ENCODE measurements at places on chromosomes 1 and 21.

DNA sequence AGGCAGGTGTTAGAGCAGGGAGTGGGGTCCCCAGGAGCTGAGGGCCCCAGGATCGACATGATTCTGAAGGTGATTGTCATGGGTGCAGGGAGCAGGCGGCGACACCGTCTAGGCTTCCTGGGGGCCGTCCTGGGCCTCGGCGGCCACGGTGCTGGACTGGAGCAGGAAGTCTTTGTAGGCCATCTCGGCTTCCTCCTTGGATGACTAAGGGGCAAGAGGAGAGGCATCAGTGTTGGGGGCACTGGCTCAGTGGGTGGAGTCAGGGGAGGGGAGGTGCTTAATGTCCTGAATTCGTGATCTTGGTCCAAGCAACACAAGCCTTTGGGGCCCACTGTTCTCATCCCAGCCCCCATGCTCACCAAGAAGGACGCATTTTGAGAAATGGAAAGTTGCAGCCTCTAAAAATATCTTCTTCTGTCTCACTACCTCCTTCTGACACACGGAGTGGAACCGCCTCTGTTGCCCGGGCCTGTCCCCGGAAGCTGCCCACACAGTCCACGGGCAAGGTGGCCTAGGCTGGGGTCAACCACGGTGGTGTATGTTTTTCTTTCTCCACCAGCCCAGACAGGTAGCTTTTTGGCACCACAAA lies 8.6 kb upstream of the FCMR start:
- no peak for DNase-seq

DNA sequence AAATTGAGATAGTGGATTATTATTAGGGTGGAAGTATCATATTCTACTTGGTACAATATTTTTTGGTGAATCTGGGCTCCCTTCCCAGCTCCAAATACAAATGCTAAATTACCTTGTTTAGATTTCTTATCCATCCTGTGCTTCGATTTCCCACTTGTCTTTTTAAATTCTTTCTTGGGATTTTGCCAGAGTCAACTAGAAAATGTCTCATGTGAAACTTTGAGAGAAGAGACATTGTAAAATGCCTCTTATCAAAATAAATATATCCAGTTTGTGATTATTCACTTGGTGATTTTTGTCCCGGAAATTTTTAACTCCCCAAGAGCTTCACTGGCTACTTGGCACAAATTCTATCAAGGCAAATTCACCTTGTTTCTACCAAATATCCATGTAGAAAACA lies 202.0 kb downstream of the FMN2 start:
- DNase-seq, result no peak

- no peak for DNase-seq
Observed at GRCh38 chr1:160112357-160112756, 3.2 kb upstream of the ATP1A2 start.

DNA sequence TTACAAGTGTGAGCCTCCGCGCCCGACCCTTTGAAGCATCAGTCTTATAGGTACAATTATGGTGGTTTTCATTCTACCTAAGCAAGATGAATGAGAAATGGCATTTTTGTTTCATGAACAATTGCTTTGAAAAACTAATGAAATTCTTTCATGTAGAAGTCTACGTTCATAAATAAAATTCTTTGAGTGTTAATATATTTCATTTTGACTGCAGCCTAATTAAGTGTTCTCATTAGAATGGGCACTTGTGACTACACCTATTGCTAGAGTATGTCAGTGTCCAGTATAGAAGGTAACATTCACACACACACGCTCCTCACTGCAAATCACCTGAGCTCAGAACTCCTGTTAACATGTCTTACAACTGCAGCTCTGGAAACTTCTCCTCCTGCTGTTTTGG lies at the start of gene KRTAP15-1:
TSS of gene KRTAP15-1 (plus strand) at position 301 of the 400 bp plus-strand sequence. CDS start at position 354, 53 bp downstream.
- no peak for DNase-seq

DNA sequence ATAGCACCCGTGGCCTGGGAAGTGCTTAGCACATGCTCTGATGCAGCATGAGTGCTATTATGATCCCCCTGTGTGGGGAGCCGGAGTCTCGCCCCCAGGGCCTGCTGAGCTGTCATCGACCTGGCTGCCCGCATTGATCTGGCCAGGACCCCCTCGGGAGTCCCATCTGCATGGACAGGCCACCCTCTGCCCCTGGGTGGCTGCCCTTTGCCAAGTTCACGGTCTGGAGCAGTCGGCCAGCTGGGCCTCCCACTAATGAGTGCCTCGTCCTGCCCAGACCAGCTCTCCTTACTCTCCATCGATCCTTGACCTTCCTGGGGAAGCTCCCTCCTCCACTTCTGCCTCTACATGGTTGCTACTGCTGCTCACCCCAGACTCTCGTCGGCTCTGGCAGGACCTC lies 121.8 kb upstream of the RUNX3 start:
- no peak for DNase-seq

DNA sequence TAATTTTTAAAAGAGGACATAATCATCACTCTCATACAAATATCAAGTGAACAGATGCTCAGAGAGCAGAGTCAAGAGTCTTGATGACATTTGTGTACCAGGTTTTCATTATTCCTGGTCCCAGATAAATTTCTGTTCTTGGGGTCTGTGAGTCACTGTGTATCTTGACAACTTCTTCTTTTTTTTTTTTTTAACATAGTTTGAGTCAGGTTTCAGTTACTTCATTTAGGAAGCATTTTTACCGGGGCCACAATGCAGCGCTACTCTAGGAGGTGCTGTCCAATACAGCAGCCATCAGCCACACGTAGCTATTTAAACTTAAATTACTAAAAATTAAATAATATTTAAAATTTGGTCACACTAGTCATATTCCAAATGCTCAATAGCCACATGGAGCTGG lies 188.1 kb upstream of the SAMSN1 start:
- DNase-seq, result no peak

DNA sequence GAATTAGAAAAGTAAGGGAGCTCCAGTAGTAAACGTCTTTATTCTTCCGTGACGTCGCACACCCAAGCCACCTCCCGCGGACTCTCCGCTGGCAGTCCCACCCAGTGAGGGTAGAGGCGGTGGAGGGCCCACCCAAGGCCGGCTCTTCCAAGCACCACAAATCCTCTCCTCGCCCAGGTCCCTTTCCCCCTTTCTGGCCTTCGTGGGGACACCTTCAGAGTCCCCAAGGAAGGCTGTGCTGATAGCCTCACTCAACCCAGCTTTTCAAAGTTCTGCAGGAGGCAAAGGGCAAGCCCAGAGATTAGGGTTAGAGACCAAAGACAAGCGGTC lies 349 bp upstream of the GPN2 start:
- no peak for DNase-seq

Data from neural crest cell (in vitro differentiated cells).